Esophagus muscularis mucosa (tissue), 4 donors: ENCODE measurements at places on chromosomes 11 and 22. TPM values are rescaled to one million over a fixed set of nuclear protein-coding genes. Genes with fewer than 3 reads are reported as not detected.

The GPR83 gene
- 0.32 TPM for total RNA-seq

The CARD18 gene
- not detected for total RNA-seq

The IGLL5 gene
- total RNA-seq, result not detected

DNA sequence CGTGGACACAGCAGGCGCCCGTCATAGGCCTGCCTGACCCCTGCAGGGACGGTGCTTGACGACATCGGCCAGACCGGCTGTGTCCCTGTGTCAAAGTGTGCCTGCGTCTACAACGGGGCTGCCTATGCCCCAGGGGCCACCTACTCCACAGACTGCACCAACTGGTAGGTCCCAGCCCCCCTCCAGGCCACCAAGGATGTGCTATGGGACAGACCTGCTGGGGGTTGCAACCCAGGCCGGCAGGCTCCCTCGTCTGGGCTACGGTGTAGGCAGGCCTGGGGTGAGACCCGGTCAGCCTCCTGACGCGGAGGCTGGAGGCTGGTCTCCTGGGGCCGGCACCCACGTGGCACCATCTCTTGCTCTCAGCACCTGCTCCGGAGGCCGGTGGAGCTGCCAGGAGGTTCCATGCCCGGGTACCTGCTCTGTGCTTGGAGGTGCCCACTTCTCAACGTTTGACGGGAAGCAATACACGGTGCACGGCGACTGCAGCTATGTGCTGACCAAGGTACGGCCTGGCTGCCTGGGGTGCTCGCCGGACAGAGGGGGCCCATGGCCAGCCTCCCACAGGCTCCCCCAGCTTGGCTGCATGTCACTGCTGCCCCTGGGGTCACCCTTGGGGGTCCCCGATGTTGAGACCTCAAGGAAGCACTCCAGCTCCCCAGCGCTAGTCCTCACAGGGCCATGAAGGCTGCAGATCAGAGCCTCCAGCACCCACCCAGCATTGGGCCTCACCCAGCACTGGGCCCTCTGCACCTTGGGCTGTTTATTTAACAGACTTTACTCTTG is 7.7 kb downstream of the MUC5AC start:
- no peaks in the 10 kb centered on the region for H3K27me3 ChIP-seq
- DNase-seq, result no peak
- H3K4me3 ChIP-seq, result no peak overlapping the region
- H3K27ac ChIP-seq, result no peak overlapping the region
